Dermis blood vessel endothelial cell (primary cell): ENCODE measurements at places on chromosomes 5 and 9.

GRCh38 chr9:25117791-25118190 lies 560.5 kb downstream of the TUSC1 start:
- no peak for DNase-seq

GRCh38 chr9:127773272-127773671 lies 5.2 kb downstream of the SH2D3C start:
- no peak for DNase-seq

DNA sequence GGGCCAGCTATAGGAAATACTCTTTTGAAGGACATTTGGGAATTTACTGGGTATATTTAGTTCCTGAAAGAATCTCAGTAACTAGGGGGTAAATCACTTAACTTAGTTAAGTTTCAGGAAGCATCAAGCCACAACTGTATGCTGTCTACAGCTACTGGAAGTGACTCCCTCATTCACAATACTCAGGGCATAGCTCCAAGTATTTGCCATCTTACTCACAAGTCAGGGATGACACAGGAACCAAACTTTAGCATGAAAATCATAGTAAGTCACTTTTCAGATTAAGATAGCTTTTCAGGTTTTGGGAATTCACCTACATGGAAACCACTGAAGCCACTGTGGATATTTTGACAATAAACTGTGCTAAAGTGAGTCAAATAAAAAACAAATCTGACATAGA lies 242.4 kb upstream of the ATP10B start:
- DNase-seq, result no peak

DNA sequence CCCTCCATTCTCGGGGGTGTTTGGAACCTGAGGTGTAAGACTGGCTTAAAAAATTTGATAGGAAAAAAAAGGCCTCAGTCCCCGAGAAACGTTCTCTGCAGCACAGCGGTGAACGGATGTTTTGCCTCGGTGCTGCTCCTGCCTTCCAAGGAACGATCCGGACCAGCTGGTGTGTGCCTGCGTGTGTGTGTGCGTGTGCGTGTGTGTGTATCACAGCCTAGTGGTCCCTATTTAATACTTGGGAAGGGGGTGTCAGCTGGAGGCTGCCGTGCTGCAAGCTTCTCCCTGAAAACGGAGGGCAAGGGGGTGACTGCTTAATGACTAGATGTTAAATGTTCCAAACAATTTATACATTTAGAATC lies 76.9 kb downstream of the LHX2 start:
- DNase-seq, result no peak

GRCh38 chr9:124805186-124805585 lies 28.3 kb downstream of the OLFML2A start:
- DNase-seq, result no peak

GRCh38 chr5:159805021-159805420 lies 111.3 kb upstream of the ADRA1B start:
- DNase-seq, result no peak

- DNase-seq, result peak; percentile 33
Measured at GRCh38 chr5:176780176-176781053, 29.9 kb upstream of the UNC5A start.

DNA sequence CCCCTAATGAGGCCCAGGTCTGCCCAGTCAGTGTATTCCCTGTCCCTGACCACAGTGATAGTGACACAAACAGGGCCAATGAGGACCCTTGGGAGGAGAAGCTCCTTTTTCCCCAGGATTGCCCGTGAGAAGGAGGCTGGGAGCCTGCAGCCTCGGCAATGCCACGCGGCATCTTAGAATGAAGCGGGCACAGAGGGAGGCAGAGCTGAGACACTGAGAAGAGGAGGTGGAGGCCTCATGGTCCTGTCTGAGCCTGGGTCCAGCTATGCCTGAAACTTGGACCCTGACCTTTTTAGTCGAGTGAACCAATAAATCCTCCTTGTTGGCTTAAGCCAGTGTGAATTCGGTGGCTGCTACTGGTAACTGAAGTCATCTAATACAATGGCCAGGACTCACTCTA lies 28.4 kb downstream of the STC2 start:
- no peak for DNase-seq

- no peak for DNase-seq
Measured at GRCh38 chr5:72020161-72020983, 86.9 kb upstream of the MAP1B start.

DNA sequence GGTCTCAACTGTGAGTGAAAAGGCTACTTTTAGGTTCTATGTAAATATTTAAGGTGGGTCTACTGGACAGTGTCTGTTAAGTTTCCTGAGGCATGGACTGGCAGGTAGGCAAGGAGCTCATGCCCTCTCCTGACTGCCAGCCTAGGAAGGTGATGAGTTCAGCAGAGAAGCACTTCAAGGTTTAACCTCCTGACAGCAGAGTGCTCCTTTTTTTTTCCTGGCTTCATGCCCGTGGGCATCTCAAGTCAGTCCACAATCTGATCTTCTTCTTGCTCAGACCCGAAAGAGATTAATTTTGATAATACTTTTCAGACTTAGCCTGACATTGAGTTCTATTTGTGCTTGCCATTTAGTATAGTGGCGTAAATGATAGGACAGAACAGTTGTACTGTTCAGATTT lies 241.9 kb upstream of the NREP start:
- no peak for DNase-seq

DNA sequence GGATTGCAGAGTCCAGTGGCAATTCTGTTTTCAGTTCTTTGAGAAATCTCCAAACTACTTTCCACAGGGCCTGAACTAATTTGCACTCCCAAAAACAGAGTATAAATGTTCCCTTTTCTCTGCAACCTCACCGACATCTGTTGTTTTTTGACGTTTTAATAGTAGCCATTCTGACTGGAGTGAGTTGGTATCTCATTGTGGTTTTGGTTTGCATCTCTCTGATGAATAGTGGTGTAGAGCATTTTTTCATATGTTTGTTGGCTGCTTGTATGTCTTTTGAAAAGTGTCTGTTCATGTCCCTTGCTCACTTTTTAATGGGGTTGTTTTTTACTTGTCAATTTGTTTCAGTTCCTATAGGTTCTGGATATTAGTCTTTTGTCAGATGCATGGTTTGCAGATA lies 72.6 kb downstream of the PALM2AKAP2 start:
- no peak for DNase-seq
